T1000 (cell line): ENCODE measurements at places on chromosomes 5 and 9.

GRCh38 chr5:74576941-74577456, 63.5 kb downstream of the ENC1 start:
- DNase-seq = no peak

- DNase-seq = no peak
Observed at GRCh38 chr5:127943061-127943371, 140.6 kb upstream of the SLC12A2 start.

- DNase-seq = no peak
Observed at GRCh38 chr5:58322453-58322852, 137.4 kb downstream of the PLK2 start.

GRCh38 chr5:157816682-157817386, 42.1 kb downstream of the CLINT1 start:
- no peak for DNase-seq

GRCh38 chr9:98045234-98046179, 11.0 kb upstream of the NANS start:
- no peak for DNase-seq

- DNase-seq = no peak
Observed at GRCh38 chr9:33246269-33246860, 6.4 kb downstream of the SPINK4 start.

- no peak for DNase-seq
Observed at GRCh38 chr5:133269691-133270090, 217.9 kb downstream of the HSPA4 start.

DNA sequence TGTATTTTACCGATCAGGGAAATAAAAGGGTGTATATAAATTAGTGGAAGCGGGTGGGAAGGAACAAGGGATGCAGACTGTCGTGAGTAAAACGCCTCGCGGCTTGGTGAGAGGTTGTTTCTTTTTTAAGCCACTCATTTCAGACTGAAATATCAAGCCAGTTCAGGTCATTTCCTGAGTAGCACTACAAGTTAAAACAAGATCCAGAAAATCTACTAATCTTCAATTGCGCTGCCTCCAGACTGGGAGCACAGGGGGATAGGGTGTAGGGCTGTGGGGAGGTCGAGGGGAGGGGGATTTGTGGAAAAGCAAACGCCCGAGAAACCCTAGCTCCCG, 140.8 kb downstream of the TSSK1B start:
- no peak for DNase-seq

DNA sequence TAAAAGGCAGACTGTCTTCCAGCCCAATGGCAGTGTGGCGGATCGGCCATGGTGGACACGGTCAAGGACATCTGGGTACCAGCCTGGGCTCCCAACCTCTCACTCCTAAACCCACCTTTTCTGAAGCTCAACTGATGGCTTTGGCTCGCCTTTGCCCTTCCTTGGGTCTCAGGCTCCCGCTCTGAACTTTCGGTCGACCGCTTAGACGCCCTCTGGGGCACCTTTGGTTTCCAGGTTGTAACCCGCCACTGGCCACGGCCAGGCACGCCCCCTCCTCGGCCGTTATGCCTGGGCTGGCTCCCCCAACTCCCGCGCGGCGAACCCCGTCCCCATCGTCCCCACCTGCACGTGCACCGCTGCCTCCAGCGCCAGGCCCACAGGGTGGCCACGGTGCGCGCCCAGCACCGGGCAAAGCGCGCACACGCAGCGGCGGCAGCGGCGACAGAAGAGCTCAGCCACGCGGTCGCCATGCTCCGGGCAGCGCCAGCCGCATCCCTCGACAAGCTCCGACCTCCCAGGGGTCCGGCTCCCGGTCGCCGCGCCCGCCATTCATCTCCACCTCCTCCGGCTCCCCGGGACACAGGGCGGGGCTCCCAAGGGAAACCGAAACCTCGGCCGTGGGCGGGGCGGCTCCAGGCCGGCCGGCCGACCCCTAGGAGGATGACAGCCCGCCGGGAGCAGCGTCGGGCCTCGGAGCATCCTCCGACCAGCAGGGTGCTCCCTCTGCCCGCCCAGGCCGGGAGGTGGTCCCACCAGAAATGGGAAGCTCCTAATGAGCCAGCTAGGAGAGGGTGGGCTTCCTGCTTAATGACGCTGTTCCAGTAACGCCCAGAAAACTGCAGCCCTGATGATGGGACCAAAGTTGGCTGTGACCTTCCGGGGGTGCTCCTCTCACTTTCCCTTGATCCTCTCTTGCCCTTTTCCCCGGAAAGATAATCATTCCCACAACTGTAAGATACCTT, at the start of gene TRIM14:
Gene TRIM14, minus strand, starts transcription at position 583 of the 962 bp plus-strand sequence. Its CDS starts 34 bp downstream, at position 549.
- peak; percentile 12 for DNase-seq
